ENCODE measurements at places on chromosomes 2 and 18.

DNA sequence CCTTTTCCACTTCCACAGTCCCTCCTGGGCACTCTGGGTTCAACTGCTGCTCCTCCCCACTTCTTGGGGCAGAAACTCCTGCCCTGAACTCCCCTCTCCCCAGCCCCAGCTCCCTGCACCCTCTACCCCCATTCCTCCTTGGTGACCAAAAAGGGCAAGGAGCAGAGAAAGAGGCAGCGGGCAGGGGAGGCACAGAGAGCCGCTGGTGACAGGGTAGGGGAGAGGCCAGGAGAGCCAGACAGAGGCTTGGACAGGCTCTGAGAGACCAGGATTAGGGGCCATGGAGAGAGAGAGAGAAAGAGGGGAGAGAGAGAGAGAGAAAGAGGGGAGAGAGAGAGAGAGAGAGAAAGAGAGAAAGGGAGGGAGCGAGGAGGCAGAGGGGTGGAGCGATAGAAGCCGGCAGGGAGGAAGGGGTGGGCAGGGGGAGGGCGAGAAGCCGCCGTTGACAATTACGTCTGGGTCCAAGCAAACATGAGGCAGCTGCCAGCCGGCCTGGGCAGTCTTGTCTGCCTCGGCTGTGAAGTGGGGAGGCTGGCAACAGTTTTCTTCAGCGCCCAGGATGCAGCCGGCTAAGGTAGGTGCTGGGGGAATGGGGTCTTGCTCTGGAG is at the start of gene KCNIP3:
Gene KCNIP3, plus strand, starts transcription at position 468 of the 608 bp plus-strand sequence. Its CDS starts 92 bp downstream, at position 560.
- no peak for DNase-seq

DNA sequence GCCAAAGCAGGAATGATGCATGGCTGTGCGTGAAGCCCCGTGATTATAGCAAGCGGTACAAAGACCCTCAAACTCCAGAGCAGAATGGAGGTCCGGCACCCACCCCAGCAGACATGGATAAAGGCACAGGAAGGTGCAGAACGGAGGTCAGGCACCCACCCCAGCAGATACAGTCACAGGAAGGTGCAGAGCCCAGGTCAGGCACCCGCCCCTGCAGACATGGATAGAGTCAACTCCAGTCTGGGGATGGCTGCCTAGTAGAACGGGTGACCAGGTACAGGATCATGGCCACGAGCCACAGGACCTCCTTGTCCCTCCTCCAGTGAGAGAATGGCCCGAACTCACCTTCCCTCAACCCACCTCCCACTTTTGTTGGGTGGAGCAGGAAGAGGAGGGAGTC is 318.3 kb upstream of the SALL3 start:
- no peak for DNase-seq

DNA sequence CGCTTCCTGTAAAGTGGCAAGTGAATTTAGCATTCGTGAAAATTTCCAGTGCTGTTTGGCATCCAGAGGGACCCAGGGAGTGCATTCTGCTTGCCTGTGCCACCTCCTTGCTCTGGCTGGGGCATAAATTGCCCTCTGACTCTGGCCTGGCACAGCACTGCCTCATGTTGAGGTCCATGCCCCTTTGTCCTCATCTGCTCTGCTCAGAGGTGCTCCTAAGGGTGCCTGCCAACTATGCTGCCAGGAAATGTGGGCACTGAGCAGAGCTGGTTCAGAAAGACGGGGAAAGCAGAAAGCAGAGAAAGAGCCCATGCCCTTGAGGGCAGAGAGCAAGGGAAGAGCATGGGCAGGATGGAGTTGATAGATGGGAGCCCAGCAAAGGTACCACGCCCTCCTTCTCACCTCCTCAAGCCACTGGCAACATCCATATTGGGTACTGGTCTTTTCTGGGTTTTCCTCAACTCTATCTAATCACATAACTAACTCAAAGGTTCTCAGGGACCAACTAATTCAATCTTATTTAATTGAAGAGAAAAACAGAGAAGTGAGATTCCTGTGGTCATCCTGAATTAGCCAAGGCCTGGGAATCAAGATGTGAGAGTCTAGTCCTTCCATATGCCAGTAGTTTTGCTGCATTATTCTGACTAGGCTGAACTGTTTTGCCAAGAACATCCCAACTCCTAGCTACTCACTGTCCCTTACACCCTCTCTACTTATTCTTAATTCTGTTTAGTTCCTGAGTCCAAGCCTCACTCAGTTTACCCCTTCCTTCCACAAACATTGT is 441.5 kb upstream of the TNP1 start:
- DNase-seq, result no peak

GRCh38 chr18:11808001-11808855 is 43.0 kb upstream of the CHMP1B start:
- no peak for DNase-seq

DNA sequence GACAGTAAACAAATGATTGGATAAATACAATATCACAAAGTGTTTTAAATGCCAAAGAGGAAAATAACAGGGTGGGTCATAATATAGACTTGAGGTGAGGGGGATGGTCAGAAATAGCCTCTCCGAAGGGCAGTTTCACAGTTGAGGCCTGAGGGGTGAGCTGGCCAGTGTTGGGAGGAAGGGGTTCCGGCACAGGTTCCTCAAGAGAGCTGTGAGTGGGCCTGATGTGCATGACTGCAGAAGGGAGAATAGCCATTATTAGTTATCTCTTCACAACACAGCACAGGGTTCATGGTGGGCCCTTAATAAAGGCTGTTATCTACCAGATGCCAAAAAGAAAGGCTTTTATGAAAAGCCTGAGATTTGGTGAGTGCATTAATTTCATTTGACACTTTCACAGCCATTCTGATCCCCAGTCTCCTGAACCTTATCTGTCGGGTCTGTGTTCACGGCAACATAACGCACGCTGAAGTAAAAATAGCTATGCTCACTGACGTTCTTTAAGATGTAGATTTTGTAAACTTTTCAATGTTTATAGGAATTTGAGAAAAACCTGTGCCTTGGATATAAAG is 39.6 kb downstream of the POLR1A start:
- DNase-seq, result no peak

DNA sequence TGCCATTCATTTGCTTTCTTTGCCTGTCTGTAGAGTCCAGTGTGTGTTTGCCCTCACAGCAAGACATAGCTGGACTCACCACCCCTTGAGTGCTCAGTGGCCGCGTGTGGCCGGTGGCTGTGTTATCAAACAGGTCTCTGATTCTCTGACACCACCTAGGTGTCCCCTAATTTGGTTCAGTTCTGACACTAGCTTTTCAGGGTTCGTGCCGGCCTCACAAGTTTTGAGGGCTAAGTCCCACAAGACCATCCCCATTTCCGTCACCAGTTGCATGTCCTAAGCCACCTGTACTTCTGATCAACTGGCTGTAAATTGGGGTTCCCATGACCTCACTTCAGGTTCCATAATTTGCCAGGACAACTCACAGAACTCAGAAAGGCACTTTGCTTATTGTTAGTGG is 23.5 kb downstream of the NCK2 start:
- DNase-seq, result no peak

GRCh38 chr18:12282442-12283039 is 25.5 kb upstream of the TUBB6 start:
- no peak for DNase-seq

GRCh38 chr2:1784087-1784486 is 39.8 kb upstream of the PXDN start:
- DNase-seq, result no peak

DNA sequence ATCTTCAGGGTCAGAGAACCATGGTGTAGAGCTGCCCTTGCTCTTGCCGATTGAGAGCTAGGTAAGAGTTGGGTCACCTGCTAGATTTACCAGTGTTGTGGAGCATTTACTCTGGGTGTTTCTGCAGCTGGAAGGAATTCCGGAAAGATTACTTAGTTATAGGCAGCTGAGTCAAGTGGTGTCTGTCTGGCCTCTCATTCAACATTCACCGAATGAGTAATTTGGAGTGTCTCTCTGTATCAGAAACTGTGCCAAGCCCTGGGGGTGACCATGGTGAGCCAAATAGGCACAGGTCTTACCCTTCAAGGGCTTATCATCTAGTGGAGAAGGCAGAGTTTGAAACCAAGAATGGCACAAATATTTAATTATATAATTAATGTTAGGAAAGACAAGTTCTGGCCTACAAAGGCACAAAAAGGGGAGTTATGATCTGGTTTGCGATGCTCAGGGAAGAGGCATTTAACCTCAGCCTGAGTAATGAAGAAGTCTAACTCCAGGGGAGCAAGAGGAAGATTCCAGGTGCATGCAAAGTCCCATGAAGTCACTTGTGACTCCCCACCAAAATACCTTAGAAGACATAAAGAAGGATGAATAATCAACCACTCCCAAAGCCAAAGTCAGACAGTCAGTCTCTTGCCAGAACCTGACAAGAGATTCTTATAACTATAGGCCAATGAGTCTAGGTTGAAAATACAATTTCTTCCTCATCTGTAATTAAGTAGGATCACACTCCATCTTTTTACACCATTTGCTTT is 12.5 kb downstream of the SETBP1 start:
- no peak for DNase-seq

DNA sequence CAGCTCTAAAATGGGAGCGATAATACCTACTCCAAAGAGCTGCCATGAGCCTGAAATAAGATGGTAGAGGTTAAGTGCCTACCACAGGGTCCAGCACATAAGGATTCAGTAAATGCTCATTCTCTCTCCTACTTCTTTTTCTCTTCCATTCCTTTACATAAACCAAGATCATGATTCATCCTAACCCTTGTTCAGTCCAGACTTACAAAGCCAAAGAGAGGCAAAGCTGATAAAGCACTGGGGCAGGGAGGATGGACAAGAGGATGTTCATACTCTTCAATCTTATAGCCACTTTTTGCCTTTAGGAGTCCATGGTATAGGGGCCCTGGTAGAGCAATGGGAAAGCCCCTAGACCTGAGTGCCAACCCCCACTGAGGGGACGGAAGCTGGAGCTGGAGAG is 75.6 kb upstream of the PKDCC start:
- DNase-seq, result no peak

DNA sequence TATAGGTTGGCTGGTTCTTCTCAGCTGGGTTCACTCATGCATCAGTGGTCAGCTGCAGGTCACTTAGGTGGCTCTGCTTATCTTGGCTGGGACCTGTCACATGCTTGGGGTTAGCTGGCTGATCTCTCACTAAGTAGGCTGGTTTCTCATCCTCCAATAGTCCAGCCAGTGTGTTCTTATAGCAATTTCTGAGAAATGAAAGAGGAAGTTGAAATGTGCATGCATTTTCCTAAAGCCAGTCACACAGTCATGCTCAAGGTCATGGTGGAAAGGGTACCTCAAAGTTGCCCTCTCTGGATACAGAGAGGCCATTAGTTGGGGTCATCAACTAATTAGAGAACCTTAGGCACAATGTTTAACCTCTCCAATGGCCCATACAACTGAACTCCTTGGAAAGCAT is 64.4 kb downstream of the KLHL29 start:
- DNase-seq, result no peak

GRCh38 chr2:79993144-79993543 is 311.4 kb downstream of the LRRTM1 start:
- DNase-seq, result no peak

DNA sequence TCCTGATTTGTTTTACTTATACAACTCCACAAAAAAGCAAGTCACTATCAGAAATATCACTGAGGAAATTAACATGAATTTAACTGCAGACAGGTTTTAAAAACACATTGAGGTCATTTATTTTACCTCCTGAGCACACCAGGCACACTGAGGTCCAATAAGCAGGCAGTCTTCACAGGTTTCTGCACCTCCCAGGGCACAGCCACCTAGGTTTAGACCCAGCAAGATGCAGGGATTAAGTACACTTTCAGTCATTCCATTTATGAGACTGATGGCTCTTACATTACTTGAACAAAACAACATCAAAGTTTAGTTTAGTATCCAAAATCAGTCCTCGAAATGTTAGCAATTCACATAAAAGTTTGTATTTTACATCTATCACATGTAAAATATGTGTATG is 1.0 kb downstream of the ITGB6 start:
- DNase-seq, result no peak

- no peak for DNase-seq
Observed at GRCh38 chr2:120919771-120920453, 184.2 kb downstream of the GLI2 start.

- DNase-seq, result no peak
Observed at GRCh38 chr2:28370354-28370753, 22.3 kb upstream of the FOSL2 start.

DNA sequence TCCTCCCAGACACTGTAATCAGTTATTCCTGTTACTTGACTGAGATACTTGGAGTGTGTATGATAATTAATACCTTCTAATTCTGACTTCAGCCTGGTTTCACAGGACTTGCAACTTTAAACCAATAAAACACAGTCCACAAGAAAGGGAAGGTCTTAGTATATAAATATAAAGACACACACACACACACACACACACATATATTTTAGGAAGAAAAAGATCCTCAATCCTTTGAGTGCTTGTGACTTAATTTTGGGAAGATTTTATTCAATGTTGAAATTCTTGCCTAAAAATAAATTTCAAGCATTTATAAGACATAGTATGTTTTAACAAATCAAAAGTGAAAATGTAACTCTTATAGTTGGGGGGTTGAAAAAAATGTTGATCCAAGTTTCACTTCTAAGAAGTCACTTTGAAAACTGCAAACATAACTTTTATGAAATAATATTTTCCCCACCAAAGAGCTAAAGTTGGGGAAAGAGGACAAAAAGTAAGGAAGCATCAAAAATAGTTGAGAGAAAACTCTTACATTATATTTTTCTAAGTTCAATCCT is 824 bp upstream of the VPS54 start:
- no peak for DNase-seq

DNA sequence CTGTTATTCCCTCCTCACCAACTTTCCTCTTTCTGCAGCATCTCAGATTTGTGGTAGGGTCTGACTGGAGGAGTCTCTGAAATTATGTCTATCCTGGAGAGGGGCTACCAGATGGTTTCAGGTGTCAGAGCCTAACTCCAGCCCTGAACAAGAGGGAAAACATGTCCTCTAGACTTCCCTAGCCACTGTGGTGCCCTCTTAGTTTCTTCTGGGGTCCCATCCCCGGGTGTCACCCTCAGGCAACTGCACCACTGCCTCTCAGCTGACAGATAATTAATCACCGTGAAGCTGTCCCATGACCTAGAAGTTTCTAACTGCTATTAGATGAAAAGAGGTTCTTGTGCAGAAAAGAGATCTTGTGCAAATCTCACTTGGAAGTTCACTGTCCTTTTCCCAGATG is 95.1 kb upstream of the CELF4 start:
- DNase-seq, result no peak

- no peak for DNase-seq
Observed at GRCh38 chr18:6976935-6977334, 140.7 kb downstream of the LAMA1 start.

DNA sequence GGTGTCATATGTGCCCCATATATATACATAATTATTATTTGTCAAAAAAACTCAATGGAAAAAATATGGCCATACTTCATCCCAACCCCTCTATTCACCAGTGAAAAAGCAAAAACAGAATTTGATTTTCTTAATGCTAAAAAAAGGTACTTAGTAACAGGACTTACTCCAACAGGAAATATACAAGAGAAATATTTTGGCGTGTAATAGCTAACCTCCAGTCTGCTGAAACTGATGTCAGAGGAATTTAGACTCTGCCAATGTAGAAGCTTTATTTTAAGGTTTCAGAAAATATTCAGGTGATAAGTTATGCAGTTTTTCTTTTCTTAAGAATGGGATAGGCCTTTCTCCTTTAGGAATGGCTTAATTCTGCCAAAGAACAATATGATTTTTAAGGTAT is 72.6 kb downstream of the TMEFF2 start:
- DNase-seq, result no peak
